ENCODE measurements at places on chromosomes 7 and 10.

GRCh38 chr7:139737221-139738100 lies 40.3 kb downstream of the HIPK2 start:
- no peak for DNase-seq

DNA sequence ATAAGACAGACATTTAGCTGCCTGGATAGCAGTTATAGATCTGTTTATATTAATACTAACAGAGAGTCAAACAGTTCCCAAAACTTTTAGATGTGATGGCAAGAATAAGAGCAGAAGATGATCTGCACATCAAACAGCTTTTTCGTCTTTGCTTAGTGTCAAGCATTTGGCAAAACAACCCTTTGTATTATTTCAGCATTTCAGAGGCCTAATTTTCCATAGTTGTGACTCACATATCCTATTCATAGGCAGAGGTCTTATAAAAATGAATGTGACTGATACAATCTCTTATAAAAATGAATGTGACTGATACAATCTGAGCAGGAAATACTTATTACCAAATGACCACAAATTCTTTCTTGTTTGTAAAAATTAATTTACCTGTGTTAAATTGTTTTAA lies 71.2 kb downstream of the LRRTM3 start:
- DNase-seq: no peak

DNA sequence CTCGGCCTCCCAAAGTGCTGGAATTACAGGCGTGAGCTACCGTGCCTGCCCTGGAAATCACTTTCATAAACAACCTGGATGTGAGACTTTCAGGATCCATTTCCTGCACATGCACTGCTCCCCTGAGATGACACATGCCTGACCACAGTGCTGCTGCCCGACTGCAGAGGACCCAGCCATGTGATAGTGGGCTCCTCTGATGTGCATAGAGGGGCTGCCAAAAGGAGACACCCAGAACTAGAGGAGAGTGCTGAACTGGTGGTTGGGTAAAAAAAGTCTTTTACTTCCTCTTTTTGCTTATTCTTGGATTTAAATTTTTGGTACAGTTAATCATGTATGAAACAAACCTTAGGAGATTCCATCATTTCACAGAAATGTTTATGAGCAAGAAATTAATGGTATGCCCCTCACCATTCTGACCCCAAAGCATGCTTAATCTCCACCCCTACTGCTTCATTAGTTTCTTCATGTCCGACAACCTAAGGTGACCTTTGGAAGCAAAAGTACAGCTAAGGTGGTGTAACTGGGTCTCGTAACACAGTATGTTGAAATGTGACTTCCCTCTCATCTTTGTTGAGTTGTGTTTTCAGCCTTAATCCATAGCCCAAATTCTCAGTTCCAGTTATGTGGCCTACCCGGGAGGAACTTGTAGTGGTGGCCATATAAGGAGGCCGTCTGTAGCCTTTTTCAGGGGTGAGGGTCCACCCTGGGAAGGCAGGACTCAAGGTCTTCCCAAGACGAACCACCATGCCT lies 111.1 kb downstream of the RNF216 start:
- DNase-seq: peak; percentile 94

DNA sequence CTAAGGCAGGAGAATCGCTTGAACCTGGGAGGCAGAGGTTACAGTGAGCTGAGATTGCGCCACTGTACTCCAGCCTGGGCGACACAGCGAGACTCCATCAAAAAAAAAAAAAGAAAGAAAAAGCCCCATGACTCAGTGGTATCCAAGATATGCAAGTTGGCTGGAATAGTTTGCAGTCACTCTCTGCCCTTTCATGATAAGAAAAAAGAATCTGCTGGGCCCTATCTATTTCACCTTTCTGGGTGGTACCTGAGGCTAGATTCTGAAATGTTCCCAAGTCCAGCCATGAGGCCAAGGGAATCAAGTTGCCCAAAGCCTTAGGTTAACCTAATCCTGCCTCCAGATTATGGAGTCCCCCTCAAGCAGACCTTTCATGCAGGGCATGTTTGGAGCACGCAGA lies 24.3 kb downstream of the NKX2-3 start:
- DNase-seq: no peak

- peak; percentile 45 for DNase-seq
Observed at GRCh38 chr7:128791121-128791971, at the start of gene CCDC136. Gene CCDC136 (plus strand): TSS chr7:128791968. CDS start chr7:128792412, 444 bp downstream.

GRCh38 chr10:24556750-24557742 lies 166.6 kb downstream of the ARHGAP21 start:
- peak; percentile 41 for DNase-seq

- peak; percentile 20 for DNase-seq
Observed at GRCh38 chr10:91521439-91521838, 111.3 kb downstream of the HECTD2 start.

DNA sequence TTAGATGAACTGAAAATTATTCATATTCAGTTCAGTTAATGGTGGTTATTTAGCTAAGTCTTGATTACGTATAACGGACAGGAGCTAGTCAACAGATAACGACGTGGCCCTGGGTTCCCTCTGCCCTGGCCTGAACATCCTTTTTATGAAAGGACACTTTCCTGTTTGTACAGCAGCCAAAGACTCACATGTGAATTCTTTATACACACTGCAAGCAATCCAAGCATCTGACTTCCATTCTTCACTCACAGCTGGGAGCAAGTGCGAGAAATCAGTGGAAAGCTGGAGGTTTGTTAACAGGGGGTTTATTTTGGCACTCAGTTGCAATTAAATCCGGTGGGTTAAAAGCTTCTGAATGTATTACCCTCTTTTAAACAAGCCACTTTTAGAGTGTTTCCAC lies 148.1 kb upstream of the GDF10 start:
- DNase-seq: no peak

GRCh38 chr10:89655722-89656121 lies 10.7 kb upstream of the PANK1 start:
- peak; percentile 32 for DNase-seq

DNA sequence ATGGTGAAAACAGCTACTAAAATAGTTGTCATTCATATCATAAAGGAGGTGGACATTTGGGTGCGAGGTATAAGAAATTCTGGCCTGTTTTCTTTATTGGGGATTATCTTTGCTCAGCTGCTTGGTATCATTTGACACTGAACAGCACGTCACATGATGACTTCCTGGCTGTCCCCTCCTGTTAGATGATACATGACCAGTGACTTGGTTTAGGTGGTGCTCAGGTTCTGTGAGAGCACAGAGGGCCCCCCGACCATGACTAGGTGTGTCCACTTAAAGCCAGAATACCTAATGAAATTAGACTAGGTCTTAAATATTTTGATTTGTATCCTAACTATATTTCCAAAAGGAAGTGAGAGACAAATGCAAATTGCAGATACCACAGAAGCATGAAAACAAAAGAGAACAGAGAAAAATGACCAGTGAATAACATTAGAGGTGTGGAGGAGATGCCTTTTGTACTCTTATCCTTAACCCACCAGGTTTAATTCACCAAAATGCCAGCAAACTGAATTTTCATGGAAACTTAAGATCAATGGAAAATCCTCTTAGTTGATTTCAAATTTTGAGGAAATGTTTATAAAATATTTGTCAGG lies 50.6 kb upstream of the GJD4 start:
- DNase-seq: no peak

GRCh38 chr7:116257156-116257555 lies 46.8 kb downstream of the TES start:
- DNase-seq: no peak

DNA sequence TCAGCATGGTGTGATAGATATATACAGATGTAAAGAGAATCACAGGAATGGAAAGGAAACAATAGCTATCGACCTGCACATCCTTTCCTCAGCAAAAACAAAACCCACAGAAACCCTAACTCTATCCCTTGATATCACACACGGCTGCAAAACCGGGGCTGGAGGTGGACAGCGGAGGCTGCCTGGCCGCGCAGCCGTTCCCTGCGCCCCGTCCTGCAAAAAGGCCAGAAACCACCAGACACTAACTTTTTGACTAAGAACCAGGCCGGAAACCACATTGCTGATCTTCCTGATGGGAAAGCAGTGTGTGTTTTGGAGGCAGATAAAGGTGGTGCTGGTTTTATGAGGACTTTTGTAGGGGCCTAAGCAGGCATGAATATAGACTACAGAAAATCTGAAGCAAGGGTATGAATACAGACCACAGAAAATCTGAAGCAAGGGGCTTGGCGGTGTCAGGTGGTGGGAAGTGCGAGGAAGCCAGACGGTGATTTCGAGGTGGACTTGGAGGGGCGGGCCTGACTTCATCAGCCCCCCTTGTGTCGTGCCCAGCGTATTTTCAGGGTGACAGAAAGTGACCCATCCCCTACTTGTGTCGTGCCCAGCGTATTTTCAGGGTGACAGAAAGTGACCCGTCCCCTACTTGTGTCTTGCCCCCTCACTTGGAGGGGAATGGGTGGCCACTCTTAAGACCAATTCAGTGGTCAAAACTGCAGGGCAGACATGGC lies 123.3 kb downstream of the WDR37 start:
- DNase-seq: no peak

DNA sequence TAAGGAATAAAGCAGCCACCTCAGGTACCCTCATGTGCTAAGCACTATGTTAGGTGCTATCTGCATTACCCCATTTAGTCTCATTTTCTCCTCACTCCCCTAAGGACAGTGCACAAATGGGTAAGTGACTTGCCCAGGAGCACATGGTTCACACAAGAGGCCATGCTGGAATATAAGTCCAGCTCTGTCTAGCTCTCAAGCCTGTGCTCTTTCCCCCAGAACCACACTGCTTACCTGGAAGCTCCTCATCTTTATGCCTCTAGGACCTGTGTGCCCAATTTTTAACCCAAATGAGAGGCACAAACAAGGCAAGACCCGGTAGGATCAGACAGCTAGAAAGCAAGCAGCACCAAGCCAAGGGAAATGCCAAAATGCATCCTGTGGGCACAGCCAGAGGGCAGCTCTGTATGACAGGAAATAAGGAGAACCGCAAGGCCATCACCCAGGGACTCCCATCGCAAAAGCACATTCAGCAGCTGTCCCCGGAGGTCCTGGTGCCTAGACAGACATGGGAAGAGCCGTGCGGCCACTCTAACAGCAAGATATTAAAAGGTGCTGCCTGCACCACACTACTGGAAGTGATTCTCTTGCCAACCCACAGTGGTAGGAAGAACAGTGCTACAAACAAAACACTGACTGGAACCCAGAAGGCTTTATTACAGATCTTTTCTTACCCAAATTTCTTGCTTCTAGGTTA lies 88.1 kb downstream of the GSAP start:
- peak; percentile 79 for DNase-seq

- DNase-seq: peak; percentile 96
Observed at GRCh38 chr10:80459047-80459865, 5.1 kb downstream of the TSPAN14 start.

Data from MV-4-11 (cell line).